ENCODE measurements at places on chromosomes 5 and 9.

DNA sequence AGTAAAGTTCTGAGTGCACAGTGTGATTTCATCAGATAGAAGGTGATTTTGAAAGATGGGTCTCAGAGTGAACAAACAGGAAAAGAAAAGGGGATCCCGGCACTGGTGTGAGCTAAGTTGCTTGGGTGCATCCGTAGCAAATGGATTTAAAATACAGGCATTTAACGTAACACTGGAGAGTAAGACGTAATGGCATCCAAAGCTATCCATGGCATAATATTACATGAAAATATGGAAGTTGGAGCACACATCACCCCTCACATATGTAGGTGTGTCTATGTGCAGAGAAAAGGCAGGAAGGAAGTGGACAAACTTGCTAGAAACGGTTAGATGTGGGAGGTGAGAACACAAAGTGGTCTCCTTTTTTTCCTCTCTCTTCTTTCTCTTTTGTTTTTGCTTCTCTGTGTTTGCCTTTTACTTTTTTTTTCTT, 38.2 kb upstream of the SEMA4D start:
- DNase-seq, result no peak

GRCh38 chr9:74666625-74667316, 169.6 kb downstream of the RORB start:
- no peak for DNase-seq

- DNase-seq, result no peak
Measured at GRCh38 chr9:131887680-131888079, 147.8 kb upstream of the RAPGEF1 start.

DNA sequence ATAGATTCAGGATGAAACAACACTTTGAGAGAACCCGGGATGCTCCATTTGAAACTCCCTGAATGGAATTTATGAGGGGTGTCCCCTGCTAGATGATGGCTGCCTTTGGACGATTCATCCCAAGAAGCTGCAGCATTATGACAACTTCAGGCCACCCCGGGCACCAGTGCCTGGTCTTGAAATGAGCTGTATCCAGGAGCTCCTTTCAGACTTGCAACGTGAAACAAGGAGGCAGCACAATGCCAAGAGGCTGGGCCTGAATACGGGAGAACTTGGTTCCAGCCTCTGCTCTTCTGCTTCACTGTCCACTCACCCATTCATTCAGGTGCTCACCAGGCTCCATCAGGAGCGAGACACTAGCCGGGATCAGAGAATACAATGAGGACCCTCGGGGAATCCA, 78.3 kb downstream of the STK10 start:
- DNase-seq, result no peak

DNA sequence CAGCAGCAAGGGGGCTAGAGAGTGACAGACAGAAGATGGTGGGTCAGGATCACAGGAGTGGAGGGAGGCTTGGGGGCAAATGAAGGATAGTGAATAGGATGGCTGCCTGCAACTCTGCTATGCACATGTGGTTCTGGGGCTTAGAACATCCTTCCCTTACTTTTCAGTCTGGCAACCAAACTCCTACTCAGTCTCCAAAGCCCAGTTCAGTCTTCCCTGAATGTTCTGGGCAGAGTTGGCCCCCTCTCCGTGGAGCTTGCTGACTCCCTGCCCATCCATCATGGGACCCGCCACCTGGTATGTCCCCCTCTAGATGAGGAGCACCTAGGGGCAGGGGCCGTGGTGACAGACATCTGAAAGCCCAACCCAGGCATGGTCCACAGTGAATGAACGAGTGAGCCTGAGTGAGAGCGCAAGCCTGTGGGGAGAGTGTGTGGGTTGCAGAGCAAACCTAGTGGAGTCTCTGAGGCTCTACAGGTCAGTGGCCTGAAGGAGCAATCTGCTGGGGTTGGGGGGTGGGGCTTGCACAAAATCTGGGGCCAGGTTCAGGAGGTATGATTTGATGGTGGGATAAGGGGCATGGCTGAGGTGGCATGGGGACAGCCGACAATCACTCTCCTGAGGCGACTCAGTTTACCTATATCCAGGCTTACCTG, 180.6 kb downstream of the FGF18 start:
- no peak for DNase-seq
